Activated CD4-positive, alpha-beta T cell treated with anti-CD3 and anti-CD28 coated beads, Interleukin-2, amount 50 U/mL, for 16 hours (primary cell): ENCODE measurements at places on chromosomes 7 and 10.
A peak's percentile ranks its signal among the peaks of the same experiment; 100 is the strongest.

DNA sequence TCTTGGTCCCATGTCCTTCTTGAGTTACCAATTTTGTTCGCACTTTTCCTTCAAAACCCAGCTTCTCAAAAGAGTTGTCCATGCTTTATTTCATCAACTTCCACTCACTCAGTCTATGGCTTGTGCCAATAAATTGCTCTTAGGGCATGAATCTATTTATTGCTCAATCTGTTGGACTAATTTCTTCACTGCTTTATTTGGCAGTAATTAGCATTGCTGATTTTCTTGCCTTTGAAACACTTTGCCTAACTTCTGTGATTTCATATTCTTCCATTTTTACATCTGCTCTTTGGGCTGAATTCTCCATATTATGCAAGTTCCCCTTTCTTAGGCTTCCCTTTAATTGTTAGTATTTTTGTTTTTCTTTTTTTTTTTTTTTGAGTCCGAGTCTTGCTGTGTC is 16.8 kb downstream of the DLD start:
- no peak for DNase-seq

GRCh38 chr10:91391920-91392319 is 18.2 kb upstream of the HECTD2 start:
- no peak for DNase-seq

DNA sequence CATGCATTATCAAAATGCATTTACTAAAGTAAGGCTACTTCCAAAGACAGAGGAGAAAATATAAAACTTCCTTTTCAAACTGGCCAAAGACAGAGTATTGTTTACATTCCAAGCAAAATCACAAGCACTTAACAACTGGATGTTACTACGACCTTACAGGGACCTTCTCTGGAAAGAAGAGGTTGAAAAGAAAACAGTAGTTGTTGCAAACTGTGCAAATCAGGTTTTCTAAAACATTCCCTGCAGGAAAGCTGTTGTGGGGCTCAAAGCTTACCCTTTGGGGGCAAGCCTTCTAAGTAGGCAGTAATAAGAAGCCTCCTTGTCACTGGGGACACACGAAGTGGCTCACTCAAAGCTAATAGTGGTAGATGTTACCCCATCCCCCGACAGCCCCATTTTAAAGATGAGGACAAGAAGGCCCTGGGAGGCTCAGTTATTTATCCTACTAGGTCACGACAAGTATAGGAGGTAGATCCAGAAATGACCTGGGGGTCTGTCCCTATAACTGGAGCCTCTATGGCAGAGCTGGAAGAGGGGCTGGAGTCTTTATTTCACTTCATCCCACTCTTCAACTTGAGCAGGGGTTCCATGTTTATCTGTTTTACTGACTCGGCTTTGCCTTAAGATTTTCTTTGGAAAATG is 46.6 kb downstream of the ATXN7L1 start:
- no peak for DNase-seq

GRCh38 chr7:135706858-135707569 is 21.0 kb downstream of the SLC13A4 start:
- no peak for DNase-seq

DNA sequence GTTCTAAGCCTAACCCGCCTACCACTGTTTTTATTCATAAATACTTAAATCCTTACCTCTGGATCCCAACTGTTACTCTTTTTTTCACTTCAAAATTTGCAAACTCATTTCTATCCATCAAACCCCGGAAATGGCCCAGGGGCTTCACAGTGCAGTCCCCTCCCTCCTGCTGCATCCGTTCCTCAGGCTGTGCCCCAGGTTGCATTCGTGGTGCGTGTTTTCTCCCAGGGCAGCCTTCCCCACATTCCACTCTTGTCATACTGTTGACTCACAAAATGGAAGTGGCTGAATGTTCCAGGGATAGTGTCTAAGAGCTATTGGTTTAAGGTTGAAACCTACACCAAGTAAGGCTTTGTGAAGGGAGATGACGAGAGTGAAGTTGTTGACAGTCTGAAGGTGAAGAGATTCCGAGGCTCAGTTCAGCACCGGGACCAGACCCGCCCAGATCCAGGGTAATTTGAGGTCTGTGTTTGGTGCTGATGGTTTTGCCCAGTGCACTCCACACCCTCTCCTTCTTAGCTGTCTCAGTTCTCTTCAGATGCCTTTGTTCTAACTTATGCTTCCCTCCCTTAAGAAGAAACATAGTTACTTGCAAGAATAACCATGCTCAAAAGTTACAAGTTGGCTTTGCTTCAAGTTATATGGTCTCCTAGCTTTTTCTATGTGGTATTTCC is 7.7 kb downstream of the INSIG1 start:
- no peak for DNase-seq

DNA sequence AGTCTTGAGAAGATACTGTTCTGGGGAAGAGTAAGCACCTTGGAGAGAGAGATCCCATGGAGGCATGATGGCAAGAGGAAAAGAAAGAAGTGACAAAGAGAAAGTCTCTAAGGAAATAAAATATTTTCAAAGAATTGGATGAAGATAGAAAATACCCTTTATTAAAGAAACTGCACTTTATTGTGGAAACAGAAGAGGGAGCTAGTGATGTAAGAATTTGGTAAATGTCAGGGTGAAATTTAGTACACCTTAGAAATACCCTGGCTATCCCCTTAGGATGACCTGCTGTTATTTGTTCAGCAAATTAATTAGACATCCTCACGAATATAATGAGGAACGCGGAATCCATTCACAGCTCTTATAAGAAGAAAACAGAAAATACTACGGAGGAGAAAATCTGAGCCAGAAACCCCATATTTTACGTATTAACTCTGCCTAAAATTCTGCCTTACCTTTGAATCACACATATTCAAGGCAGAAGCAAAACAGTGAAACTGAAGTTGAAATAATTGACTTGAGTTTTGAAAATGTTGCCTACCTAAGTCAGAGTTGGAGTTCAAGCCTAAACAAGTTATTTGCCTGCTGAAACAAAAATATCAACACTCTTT is 90.7 kb downstream of the TFPI2 start:
- DNase-seq: peak; percentile 1

DNA sequence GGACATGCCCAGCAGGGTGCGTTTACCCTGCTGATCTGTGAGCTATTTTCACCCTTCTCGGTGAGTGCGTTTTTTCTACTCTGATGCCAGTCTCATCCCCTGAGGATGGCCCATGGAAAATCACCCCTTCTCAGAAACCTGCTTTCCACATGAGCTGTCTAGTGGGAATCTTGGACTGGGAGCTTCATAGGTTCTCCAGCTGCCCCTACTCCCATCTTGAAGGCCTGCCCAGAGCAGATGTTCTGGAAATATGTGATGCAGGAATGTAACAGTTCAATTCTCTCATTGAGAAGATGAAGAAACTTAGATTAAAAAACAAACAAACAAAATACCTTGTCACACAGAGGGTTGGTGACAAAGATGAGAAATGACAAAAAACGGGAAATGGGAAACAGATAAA is 146.9 kb upstream of the RAB11FIP2 start:
- no peak for DNase-seq

GRCh38 chr7:48411619-48412018 is 240.4 kb downstream of the ABCA13 start:
- peak; percentile 3 for DNase-seq

- DNase-seq: no peak
Measured at GRCh38 chr7:27169658-27170425, 4.3 kb downstream of the HOXA10 start.

DNA sequence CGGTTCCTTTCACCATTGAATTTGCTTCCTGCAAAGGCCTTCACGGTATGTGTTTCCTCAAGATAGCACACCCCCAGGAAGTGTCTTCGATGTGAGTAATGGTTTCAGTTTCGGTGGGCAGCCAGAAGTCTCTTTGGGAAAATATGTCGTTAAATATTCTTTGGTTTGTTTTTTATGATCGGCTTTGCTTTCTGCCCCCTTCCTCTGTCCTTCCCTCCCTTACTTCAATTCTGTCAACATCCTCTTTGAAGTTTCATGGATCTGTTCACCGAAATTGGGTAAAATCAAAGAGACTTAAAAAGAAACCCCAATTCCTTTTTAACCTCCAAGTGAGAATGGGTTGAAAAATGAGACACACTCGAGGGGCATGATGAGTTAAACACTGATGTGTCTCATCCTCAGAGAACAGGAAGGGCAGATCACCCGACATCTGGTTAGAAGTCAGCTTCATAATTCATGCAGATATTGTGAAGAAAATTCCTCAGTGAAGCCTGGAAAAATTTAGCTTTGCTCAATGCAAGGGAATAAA is 170.8 kb upstream of the HABP2 start:
- peak; percentile 51 for DNase-seq

DNA sequence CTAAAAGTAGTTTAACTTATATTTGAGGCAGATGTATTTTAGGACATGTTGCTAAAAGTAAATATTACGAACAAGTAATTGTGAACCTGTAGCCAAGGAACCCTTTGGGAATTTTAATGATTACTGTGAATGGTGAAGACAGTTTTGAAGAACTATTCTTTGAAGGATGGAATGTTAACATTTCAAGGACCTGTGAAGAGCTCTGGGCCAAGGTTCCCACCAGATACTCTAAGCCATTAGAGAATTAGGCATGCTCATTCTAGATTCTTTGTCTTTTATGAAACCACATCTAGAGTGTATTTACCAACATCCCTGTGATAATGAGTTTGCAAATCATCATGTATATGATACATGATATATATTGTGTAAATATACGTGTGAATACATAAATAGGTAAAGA is 99.8 kb downstream of the SEPTIN7 start:
- DNase-seq: no peak

- no peak for DNase-seq
Measured at GRCh38 chr7:69736126-69736810, 138.0 kb downstream of the AUTS2 start.

DNA sequence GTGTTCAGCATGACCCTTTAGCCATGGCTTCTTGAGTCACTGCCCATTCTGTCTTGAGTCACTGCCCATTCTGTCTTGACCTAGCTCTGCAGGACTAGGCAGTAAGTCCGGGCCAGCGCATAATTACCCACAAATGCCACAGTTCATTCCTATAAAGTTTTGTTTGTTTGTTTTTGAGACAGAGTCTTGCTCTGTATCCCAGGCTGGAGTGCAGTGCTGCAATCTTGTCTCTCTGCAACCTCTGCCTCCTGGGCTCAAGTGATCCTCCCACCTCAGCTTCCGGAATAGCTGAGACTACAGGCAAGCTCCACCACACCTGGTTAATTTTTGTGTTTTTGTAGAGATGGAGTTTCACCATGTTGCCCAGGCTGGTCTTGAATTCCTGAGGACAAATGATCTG is 32.7 kb upstream of the TARP start:
- no peak for DNase-seq

- DNase-seq: no peak
Measured at GRCh38 chr10:132514821-132515520, 22.6 kb upstream of the INPP5A start.

GRCh38 chr7:44460325-44460724 is 30.1 kb downstream of the NUDCD3 start:
- peak; percentile 86 for DNase-seq

GRCh38 chr7:29014725-29015124 is 56.6 kb upstream of the TRIL start:
- no peak for DNase-seq

GRCh38 chr7:73974948-73975926 is 52.7 kb upstream of the ELN start:
- DNase-seq: no peak

- DNase-seq: no peak
Measured at GRCh38 chr10:77686650-77687417, 49.2 kb upstream of the KCNMA1 start.

- no peak for DNase-seq
Measured at GRCh38 chr10:77458986-77459590, 178.5 kb downstream of the KCNMA1 start.

- DNase-seq: no peak
Measured at GRCh38 chr7:108358553-108358952, 97.7 kb downstream of the NRCAM start.

DNA sequence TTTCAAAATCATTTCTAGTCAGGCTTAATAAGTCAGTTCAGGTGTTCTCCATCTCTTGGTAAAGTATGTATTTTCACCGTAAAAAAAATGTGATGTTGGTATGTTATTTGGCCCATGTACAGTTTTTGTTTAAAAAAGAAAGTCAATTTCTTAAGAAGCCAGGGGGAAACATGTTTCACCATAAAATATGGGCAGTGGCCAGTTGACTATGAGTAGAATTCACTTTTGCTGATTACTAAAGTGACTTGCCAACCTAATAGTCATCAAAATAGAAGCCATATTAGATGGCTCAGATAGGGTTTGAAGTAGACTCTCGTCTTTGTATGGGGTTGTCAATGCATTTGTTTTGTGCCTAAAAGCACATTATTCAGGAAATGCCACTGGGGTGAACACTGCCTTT is 266.3 kb downstream of the BICC1 start:
- no peak for DNase-seq

GRCh38 chr10:113226399-113226798 is 276.4 kb downstream of the TCF7L2 start:
- DNase-seq: peak; percentile 10

DNA sequence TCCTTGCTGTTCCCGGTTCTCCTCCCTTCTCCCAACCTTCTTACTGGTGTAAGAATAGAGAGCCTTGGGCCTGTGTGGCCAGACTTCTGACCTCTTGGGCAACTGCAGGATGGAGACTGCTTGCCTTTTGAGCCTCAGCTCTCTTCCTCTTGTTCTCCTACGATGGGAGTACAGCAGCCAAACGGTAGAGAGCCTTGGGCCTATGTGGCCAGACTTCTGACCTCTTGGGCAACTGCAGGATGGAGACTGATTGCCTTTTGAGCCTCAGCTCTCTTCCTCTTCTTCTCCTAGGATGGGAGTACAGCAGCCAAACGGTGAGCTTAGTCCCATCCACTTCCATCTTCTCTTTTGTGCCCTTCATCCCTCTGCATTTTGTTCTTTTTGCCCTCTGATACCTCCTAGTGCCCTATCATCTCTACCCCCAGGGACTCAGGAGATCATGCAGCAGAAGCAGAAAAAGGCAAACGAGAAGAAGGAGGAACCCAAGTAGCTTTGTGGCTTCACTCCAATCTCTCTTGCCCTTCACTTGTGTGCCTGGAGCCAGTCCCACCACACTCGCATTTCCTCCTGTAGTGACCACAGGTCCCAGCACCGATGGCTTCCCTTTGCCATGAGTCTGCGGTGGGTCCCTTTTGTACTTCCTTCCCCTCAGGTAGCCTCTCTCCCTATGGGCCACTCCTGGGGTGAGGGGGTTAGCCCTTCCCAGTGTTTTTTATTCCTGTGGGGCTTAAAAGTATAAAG is 15.3 kb downstream of the SLC25A13 start:
- no peak for DNase-seq

GRCh38 chr7:99002827-99003212 is 124.5 kb downstream of the TRRAP start:
- no peak for DNase-seq

DNA sequence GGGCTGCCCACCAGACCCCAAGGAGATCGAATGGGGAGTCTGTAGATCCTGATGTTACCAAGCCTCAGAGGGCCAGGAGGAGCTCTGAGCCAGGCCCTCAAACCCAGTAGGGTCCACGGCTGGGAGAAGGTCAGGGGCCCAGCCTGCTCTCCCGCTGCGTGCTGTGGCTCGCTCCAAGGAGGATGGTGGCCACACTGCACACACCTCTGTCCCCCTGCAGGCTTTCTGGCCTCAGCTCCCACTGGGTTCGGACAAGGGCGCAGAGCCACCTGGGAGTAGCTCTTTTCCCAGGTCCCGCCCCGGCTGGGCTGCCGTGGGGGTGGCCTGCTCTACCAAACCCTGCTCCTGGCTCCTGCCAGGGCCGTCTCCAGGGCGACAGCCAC is 175.8 kb downstream of the ZNF248 start:
- DNase-seq: no peak

- DNase-seq: no peak
Measured at GRCh38 chr10:81177651-81178244, 640.0 kb downstream of the SH2D4B start.

- no peak for DNase-seq
Measured at GRCh38 chr10:124271676-124272075, 147.0 kb downstream of the OAT start.

- DNase-seq: no peak
Measured at GRCh38 chr10:34206078-34206934, 608.8 kb downstream of the PARD3 start.
